Activated naive CD8-positive, alpha-beta T cell treated with anti-CD3 and anti-CD28 coated beads, Interleukin-2, amount 50 U/mL, for 16 hours (primary cell): ENCODE measurements at places on chromosomes 11 and 22.

DNA sequence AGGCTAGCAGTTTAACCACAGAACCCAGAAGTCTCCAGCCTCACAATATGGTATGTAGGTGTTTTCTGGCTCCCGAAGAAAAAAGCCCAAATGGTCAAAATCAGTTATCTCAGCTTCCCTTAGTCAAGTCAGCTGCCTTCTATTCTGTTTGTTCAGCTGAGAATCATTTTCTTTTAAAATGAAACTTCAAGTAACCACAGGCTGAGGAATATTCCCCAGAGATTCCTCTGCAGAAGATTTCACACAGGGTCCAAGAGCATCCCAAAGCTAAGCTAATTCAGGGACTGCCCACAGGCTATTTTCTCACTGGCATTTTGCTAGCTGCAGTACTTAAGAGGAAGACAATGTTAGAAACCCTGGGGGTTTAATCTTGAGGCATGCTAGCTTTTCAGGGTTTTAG lies 977.0 kb upstream of the CHORDC1 start:
- DNase-seq, result no peak

GRCh38 chr22:32967386-32968101 lies 90.6 kb downstream of the SYN3 start:
- no peak for DNase-seq

GRCh38 chr11:71240865-71241691 lies 11.3 kb downstream of the SHANK2 start:
- no peak for DNase-seq

DNA sequence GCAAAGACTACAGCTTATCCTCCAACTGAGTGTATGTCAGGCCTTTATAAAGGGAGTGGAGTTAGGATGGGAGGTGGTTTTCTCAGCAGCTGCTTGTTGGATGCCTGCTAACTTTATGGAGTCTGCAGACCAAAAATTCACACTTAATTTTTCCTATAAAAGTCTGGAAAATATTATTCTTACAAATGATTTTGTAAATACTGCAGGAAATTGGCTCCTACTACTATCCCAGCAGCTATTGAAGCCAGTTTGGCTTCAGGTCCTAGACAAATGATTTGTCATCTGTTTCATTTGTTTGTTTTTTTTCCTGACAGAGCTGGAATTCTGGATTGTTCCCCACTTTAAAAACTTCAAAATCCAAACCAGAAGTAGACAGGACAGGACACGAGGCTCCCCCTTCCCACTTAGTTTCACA lies 292.5 kb downstream of the TMEM135 start:
- DNase-seq, result no peak

GRCh38 chr22:20904008-20904979 lies 12.9 kb upstream of the CRKL start:
- no peak for DNase-seq

DNA sequence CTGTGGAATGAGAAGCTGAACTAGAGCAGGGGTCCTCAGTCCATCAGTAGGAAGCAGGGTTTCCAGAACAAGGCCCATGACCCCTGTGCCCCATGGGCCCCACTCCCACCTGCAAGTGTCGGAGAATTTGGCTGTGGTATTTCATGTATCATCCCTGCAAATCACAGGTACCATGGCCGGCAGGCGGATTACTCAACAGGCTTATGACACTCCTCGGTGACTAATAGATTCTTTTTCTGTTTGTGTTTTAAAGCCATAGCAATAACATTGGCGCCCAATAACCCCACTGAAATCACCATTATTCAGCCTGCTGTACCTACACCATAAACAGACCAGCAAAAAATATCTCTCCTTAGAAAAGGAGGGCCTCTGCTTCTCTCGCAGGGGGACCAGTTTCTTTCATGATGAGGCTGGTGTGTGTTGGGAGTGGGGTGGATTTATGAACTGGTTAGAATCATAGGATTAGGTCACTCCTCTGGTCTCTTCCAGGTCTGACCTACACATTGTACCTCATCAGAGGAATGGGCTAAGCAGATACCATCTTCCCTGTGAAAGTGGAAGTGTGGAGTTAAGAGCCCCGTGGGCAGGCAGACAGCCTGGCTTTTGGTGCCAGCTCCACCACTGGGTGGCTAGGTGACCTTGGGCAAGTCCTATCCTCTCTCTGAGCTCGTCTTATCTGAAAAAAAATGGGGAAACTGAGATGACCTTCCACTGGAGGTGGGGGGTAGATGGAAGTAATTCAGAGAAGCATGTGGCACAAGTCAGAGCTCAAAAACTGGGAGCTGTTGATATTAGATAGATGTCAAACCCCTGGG lies 60.2 kb upstream of the WNT11 start:
- no peak for DNase-seq

DNA sequence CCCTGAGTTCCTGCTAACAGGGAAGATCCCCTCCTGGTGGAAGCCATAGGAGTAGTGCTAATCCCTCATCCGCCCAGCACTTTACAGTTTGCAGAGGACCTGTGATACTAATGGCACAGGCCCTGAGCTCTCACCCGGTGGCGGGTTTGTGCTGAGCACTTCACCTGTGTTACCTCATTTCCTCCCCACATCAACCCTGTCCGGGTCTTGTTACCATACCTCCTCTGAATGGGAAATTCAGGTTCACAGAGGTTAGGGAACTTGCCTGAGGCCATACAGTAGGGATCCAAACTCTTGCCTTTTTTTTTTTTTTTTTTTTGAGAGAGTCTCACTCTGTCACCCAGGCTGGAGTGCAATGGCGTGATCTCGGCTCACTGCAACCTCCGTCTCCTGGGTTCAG lies 25.2 kb downstream of the CAPN1 start:
- no peak for DNase-seq

- no peak for DNase-seq
Measured at GRCh38 chr11:33774736-33775466, 581 bp upstream of the FBXO3 start.

- DNase-seq, result no peak
Measured at GRCh38 chr11:66082946-66083698, 13.1 kb downstream of the PACS1 start.

GRCh38 chr22:35318346-35319215 lies 18.9 kb downstream of the TOM1 start:
- DNase-seq, result no peak

DNA sequence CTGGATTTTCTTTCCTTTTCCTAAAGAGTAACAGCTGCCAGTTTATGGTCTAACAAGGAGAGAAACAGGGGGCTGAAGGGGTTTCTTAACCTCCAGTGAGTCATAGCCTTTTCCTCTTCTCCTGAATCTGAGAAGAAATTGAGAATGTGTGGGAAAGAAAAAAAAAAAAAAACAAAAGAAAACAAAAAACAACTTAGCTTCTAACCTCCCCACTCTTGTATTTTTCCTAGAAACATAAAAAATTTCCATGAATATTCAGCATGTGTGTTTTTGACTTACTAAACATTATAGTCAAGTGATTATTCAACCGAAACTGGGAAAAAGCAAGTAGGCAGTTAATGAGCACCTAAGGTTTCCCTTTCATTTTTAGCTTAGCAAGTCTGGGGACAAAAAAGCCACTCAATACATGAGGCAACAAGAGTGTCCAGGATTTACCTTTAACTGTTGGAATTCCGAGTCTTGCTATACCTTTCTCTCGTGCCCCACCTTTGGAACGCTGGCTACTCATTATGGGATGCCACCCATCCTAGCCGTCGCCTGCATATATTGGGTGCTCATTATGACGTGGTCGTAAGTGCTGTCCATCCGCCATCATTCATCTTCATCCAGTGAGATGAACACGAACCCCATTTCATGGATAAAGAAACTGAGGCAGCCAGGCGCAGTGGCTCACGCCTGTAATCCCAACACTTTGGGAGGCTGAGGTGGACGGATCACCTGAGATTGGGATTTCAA lies 2.4 kb downstream of the ASPHD2 start:
- no peak for DNase-seq

DNA sequence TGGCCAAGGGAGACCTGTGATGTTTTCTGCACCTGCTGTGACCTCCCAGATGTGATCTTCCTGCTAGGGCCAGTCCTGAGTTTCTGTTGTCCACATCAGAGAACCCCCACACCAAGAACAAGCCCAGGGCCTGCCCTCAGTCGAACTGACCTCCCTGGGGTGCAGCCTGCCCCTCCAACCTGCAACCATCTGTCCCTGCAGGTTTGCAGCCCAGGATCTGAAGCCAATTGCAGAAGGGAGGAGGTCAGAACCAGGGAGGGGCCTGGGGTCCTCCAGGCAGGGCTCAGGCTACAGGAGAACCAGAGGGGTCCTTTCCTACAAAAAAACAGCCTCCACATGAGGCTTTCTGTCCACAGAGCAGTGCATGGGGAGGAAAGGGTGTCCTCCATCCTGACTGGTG lies 807 bp downstream of the TRIM3 start:
- no peak for DNase-seq

DNA sequence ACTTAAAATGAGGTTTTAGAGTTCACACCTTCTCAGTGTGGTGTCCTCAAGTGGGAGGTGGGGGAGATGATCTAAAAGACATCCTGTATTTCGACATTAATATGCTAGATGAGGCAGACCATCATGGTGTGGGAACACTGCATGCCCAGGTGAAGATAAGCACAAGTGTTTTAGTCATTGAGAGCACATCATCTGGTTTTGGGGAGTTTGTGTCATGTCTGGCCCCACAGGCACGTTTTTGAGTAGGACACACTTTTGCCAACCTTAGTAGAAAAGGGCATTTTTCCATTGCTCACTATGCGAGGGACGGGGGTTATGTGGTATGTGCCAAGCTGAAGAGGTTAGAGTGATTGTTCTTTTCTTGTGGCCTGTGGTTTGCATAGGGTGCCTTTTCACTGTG lies 189.3 kb downstream of the DBX1 start:
- no peak for DNase-seq

GRCh38 chr11:77205467-77206263 lies 77.6 kb downstream of the MYO7A start:
- DNase-seq, result no peak

DNA sequence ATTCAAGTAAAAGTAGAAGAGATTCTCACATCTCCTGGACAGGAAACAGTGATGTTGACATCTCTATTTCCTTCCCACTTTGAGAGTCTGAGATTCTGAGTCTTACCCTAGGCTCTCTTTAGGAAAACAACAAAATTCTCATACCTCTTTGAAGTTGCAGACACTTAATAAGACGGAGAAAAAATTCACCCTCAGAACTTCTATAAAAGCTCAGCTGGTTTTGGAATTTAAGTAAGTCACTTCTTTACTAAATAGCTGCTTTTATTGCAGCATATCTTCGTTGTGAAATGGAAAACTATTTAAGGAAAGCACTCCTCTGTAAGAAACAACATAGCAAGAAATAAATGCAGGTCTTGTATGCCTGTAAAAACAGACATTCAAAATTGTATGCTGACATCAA lies 79.1 kb downstream of the MSANTD4 start:
- no peak for DNase-seq

- no peak for DNase-seq
Measured at GRCh38 chr22:30000566-30000965, 79.7 kb upstream of the HORMAD2 start.

DNA sequence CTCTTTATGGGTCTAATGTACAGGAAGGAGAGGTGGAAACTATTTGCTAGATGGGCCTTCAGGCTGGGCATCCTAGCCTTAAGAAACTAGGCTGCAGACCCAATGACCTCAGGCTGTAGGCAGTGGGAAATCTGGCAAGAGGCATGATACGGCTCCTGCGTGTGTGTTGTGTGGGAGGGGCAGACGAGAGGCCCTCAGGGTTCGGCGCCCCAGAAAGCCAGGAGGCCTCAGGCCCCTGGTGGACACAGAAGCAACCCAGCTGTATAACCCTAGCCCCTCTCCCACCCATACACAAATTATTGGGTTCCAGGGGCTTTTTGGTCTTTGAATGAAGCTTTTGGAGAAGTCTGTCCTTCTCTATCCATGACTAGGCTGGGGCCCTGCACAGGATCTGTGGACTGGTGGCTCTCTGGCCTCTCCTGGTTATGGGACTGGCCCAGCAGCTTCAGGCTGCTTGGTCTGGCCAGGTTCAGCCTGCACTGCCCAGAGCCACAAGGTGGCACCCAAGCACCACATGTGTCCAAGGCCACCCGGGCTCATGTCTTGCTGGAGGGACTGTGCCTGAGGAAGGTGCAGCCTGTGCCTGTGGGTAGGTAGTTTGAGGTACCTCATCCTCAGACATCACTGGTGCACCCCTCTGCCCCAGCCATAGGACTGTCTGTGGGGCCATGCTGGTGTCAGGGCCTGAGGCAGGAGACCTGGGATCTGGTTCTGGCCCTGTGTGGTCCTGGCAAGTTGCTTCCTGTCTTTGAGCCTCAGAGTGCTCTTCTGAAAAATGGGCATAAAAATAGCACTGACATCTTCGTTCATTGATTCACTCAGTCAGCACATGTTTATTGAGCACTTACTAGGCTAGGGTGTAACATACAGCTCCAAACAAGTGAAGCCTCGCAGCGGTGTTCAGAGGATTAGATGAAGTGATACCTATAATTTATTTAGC lies 87.5 kb downstream of the RRM1 start:
- DNase-seq, result no peak

DNA sequence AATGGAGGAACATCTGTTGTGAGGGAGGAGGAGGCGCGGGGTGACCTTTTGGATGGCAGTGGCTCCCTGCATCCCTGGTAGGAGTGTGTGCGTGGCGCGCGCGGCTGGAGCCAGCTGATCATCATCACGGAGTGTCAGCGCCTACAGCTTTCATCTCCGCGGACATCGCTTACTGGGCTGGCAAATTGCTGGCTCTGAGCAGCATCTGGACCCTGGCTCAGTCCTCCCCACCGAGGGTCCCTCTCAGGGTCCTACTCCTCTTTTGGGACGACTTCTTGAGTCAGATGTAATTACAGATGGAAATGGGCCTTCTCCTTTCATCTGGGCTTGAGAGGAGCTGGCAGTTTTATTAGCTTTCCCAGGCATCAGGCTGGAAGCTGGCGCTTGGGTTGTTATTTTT lies 85.3 kb downstream of the CACNA1I start:
- DNase-seq, result no peak

DNA sequence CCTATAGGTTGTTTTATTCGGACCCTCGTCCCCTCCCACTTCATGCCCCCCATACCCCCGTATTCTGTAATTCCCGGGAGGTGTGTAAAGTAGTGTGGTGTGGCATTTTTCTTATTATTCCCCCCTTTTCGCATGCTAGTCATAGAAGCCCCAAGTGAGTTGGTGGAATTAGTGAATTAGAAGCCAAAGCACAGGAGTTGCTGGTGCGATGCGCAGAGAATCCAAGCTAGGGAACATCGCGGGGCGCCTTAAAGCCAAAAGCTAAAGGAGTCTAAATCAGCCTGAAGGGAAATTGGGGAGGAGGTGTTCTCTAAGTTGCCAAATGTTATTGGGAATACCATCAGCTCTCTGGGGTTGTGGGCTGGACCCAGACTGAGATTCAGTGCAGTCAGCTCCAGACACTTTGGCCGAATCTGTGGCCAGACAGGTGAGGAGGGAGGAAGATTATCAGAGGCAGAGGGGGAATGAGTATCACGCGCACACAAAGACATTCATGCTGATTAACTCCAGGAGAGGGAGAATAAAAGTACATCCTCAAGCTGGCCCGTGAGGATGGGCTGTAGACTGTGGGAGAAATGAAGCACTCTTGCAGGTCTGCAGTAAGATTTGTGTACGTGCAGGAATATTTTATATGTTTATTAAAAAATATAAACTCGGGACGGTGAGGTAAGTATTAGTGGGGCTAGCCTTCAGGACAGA lies 102.8 kb upstream of the HSD17B12 start:
- no peak for DNase-seq
